Foreskin keratinocyte (primary cell): ENCODE measurements at places on chromosomes 1 and 21.

GRCh38 chr21:42330380-42331371 lies 15.5 kb upstream of the TFF3 start:
- DNase-seq = no peak

- no peak for DNase-seq
Measured at GRCh38 chr1:18948048-18948912, 8.2 kb downstream of the IFFO2 start.

DNA sequence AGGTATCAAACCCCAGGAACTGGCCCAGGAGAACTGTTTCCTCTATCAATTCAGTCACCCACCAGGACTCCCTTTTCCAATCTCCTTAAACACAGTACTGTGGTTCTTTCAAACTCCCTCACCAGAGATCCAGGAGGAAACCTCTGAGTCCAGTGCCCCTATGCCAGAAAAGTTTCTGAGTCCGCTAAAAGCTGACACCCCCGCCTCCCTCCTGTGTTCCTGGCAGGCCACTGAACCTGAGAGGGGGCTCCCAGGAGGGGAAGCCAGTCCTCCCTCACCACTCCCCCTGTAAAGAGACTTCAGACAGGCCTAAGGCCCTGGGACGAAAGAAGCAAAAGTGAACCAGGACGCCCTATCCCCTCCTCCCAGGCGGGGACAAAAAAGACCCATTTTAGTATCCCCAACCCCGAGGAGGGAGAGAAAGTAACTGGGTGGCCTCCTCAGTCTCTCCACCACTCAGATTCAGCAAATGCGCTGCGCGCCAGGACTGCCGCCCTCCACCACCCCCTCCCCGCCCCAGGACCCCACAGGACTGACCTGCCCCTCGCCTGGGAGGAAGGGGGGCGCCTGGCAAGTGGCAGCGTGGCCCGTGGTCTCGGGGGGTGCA lies 624 bp downstream of the SLC41A1 start:
- DNase-seq = no peak

GRCh38 chr1:31663622-31664452 lies 19.2 kb upstream of the PEF1 start:
- DNase-seq = no peak
